ENCODE measurements at places on chromosomes 7 and 10.
A peak's percentile ranks its signal among the peaks of the same experiment; 100 is the strongest.

- DNase-seq, result peak; percentile 95
Observed at GRCh38 chr10:44761076-44761475, 150.1 kb upstream of the TMEM72 start.

DNA sequence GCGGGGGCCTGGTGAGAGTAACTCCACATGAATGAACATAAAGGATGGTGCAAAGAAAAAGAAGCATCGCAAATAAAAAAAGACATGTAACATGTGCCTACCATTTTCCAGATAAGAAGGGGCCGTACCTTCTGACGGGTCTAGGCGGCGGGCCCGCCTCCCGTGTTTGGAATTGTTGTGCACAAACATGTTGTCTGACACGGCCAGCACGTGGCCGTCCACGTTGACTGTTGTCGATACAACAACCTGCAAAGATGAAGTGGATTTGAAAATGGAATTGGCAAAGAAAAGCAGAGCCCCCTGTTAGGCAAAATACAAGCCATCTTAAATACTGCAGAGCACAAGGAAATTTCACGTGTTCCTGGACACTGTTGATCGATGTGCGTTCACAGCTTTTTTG, 90.7 kb downstream of the EBF3 start:
- DNase-seq, result no peak

- DNase-seq, result no peak
Observed at GRCh38 chr10:23110722-23111516, 15.5 kb downstream of the MSRB2 start.

DNA sequence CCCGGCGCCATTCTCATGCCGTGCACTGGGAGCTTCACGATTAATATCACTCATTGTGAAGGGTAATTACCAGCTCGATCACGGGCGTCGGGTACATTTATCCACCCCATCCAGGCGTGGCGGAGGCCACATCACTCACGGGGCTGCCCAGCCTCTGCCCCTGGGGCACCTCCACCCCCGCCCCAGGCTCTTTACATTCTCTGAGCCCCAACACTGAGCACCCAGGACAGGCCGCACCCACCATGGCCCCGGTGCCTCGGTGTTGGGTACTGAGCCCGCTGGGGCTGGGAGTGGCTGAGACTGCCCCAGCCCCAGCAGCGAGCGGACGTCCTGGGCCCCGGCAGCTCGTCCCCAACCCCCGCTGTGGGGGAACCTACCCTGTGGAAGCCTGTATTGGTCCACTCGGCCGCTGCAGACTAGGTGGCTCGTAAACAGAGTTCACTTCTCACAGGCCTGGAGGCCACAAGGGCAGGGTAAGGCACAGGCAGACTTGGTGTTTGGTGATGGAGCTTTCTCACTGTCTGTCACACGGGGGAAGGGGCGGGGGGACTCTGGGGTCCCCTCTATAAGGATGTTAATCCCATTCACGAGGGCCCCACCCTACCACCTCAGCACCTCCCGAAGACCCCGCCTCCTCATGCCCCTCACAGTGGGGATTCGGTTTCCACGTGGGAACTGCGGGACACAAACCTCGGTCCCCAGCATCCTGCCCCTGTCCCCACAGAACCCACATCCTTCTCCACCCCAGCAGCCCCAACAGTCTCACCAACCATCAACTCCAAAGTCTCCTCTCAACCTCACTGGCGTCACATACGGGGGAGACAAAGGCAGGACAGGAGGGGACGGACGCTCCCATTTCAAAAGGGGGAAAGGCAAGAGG, 184.1 kb downstream of the ELFN1 start:
- no peak for DNase-seq

DNA sequence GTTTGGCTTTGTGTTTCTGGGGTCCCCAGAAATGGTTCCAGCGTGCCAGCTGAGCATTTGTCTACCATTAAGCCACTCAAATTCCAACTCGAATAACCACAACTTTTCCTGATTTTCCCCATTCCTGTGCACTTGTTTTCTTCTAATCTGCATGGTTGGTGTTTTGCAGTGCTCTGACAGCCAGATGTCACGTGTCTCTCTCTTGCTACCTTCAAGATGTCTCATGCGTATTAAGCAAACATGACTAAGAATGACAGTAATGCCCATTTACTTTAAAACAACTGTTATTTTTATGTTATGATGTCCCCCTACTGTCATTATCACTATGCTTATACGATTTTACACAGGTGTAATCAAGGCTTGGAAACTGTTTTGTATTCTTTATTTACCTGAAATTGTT, 35.2 kb upstream of the MXI1 start:
- DNase-seq, result no peak

- peak; percentile 30 for DNase-seq
Observed at GRCh38 chr7:93981480-93981874, 22.7 kb downstream of the BET1 start.

DNA sequence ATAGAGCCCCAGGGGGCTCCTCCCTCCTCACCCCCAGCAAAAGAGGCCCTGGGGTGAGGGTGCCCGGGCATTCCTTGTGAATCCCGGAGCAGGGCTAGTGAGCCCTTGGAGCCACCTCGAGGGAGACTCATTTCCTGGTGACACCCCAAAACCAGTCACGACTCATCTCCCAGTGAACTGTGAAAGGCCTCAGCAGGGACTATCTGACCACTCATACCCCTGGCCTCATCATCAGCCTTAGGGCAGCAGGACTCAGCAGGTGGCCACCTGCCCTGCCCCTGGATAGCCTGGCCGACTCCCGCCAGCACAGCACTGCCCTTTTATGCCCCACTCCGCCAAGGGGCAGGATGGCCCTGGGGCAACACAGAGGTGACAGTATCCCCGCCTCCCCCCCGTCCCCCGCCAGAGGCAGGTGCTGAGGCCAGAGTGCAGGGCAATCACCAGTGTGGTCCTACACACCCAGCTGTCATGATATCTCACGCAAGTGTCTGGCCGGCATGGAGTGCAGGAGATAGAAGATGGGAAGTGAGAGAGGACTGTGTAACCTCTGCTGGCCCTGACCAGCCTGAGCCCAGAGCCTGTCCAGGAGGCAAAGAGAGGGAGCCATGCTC, 3.2 kb downstream of the SNCG start:
- DNase-seq, result peak; percentile 38

- DNase-seq, result peak; percentile 93
Observed at GRCh38 chr10:31947144-31947926, 18.7 kb upstream of the ARHGAP12 start.

DNA sequence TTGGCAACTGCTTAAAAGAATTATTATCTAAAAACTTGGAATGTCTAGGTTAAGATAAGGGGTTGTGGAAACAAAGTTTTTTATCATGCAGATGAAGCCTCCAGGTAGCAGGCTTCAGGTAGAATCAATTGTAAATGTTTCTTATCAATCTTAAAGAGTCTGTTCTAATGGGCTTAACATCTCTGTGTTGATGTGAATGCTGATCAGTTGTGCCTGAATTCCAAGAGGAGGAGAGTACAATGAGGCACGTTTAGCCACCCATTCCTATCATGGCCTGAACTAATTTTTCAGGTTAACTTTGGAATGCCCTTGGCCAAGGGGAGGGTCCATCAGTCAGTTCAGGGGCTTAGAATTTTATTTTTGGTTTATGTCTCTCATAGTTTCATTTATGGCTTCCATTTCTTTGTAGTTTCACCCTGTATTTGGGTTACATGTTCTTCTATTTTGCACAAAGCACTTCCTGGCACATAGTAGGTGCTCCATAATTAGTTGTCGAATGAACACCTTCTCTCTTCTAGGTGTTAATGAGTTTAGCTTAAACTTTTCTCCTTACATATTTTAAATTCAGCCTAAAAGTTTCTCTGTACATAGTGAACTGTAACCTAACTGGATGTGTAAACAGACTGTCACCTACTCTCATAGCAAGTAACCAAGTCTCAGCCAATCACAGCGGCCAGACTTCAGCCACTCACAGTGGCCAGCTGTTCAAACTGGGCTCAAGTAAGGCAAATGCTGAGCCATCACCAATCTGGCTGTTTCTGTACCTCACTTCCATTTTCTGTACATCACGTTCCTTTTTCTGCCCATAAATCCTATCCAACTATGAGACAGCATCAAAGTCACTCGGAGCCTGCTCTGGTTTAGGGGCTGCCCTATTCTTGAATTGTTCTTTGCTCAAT, 34.7 kb downstream of the ALOX5 start:
- no peak for DNase-seq
